RWPE2 (cell line): ENCODE measurements at places on chromosomes 11 and 22.

DNA sequence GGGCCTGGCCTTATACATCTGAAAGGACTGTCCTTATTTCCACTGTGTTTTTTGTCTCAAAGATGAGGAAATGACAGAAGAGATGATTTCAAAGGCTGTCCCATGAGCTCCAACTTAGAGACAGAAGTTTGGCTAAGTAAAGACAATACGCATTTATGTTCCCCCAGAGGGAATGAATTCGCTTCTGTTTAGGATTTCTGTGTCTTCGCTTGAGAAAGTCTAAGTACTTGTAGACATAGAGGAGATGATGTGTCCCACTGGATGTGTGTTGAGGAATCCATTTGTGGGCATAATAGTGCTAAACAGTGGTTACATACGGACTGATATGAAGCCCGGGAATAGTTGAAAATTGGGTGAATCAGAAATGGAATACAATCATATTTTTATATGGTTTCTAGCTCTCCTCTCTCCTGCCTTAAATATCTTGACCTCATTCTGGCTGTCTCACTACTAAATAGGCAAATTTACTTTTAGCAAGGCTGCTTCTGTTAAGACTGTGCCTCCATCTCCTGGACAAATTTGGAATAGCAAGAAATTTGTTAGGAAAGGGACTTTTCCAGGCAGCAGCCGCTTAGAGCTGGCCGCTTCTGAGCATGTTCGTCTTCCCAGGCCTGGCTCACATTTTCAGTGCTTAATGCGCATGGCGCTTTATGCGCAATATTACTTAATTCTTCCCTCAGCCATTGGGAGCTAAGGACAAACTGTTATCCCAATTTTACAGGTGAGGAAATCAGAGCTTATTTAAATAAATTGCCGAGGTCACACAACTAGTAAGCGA lies 1.9 kb upstream of the PEX26 start:
- DNase-seq = no peak

GRCh38 chr22:30287648-30288418 lies 1.5 kb downstream of the CASTOR1 start:
- DNase-seq = no peak

DNA sequence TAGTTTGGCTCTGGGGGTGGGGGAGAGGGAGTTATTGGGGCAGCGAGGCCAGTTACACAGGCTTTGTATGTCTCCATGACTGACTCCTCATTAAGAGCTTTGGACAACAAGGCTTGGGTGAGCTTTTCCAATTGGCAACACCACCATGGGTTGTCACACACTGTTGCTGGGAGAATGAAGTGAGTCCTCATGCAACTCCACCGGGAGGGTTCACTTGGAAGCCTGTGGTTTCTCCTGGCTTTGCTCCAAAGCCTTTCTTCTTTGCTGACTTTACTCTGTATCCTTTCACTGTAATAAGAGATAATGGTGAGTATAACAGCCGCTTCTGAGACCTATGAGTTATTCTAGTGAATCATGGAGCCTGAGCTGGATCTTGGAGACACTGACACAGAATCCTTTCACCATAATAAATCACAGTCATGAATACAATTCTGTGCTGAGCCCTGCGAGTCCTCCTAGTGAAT lies 24.9 kb downstream of the EIF3F start:
- DNase-seq = no peak

- DNase-seq = peak; percentile 29
Observed at GRCh38 chr22:27997538-27997937, 78.5 kb upstream of the PITPNB start.

DNA sequence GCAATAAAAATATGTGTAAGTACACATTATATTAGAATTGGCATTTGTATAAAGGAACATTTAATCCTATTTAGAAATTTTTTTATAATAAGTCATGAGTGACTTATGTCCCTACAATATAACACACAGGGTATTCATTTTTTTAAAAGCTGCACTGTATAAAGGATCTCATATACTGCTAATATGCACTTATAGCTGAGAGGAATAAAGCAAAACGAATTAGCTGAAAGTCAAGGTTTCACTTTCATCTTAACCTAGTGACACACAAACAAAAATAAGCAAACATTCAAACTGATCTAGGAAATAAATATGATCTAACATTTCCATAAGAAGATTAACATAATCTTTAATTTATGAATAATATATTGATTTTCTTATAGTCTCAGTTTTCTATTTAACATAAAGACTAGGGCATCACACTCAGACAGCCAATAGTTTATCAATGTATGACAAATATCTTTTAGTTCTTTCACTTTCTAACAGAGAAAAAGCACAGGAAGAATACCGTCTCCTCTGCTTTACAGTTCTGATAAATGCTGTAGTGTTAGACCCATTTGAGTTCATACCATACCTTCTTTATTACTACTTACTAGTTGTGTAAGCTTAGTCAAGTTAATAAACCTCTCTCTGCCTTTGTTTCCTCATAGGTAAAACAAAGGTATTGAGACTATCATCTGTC lies 42.9 kb downstream of the DCDC1 start:
- DNase-seq = no peak

DNA sequence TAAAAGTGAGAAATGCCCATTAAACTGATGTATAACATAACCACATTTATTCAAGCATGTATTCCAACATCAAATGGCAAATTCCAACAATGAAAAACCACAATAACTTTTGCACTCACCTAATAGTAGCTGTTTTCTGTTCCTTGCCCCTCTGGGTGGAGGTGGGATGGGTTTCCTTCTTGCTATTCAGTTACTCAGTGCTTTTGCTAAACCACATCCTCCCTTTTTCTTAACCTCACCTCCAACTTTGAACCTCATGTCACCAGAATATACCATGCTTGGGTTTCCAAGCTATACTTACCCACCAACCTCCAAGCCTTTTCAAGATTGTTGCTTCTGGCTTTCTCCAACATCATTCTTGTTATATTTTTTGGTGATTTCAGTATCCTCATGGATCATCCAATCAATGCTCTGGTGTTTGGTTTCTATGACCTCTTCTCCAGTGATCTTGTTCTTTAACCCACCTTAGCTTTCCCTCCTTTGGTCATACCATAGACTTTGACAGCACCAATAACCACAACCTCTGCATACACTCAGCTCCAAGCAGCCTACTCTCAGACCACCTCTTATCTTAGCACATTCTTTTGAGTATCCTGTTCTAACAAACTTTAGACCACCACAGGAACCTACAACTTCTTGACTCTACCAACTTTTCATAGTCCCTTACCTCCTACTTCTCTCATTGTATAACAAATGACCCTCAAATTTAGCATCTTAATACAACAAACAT lies 3.2 kb upstream of the CCDC15 start:
- no peak for DNase-seq

DNA sequence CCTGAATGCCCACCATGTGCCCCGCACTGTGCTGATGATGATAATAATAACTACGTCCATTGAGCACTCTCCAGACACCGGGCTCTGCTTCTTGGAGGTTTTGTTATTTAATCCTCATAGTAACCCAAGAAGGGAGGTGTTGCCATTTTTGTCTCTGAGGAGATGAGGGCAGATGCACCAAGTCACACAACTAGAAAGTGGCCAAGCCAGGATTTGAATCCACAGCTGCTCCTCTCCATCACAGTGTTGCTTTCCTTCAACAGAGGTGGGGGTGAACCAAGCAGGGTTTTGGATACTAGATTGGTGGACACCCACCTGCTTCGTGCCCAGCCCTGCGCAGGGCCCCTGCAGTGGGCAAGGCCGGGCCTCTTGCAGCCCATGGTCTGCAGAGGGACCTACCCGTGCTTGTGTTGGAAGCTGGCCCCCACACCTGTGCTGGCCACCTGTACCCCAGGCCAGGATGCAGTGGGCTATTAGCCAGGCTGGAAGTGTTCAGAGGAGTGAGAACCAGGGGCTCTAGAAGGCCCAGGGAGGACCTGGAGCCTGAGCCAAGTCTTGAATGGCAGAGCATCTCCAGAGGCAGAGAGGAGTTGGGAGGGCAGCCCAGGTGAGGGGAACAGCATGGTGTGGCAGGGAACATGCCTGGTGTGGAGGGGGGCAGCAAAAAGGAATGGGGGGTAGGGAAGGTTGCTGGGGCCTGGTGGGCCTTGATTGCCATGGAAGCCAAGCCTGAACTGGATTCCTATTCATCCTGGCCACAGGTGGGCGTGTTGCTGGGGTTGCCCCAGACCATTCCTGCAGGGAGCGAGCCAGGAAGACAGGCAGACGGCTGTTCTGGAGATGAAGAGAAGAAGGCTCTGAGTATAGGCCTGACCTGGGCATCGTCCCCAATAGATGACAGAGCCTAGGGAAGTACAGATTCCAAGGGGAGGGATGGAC lies 2.7 kb upstream of the DPP3 start:
- DNase-seq = no peak

DNA sequence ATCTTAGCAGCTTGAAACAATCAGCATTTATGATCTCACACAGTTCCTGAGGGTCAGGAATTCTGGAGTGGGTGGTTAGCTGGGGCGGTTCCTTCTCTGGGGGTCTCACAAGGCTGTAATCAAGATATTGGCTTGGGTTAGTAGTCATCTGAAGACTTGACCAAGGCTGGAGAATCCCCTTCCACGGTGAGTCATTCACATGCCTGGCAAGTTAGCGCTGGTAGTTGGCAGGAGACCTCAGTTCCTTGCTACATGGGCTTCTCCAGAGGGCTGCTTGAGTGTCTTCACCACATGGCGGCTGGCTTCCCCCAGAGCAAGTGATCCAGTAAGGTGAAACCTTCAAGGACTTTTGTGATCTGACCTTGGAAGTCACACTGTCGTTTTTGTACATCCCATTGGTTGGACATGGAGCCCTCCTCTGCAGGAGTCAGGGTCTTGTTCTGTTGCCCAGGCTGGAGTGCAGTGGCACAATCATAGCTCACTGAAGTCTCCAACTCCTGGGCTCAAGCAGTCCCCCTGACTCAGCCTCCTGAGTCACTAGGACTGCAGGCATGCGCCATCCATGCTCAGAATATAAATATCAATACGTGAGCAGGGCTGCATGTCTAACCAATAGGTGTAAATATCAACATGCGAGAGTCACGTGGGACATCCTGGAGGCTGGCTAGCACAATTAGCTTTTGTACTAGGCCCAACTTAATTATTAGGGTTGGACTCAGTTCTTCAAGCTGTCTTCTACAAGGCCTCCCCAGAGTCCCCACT lies 7.2 kb upstream of the NIPSNAP1 start:
- peak; percentile 83 for DNase-seq

- no peak for DNase-seq
Observed at GRCh38 chr11:35664977-35665441, 2.4 kb downstream of the TRIM44 start.

GRCh38 chr11:121109471-121109870 lies 8.4 kb downstream of the TECTA start:
- no peak for DNase-seq

DNA sequence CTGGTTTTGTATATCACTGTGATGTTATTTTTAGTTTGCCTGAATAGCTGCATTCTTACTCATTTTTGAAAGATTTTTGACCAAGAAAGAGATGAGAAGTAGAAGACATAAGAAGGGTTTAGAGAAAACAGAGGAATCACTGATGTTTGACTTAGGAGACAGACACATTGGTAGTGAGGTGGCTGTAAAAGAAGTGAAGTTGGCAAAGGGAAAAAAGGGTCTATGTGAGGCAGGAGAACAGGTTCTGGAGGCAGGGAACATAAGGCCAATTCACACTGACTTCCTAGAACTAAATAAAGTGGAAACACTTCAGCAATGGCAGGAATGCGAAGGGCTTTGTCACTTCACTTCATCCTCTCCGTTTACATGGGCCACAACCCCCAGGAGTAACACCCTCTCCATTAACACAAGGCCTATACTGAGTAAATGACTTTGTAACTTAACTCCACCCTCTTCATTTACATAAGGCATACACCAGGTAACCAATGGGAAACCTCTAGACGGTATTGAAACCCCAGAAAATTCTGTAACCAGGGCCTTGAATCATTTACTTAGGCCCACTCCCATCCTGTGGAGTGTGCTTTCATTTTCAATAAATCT lies 36.5 kb downstream of the CTSC start:
- no peak for DNase-seq

DNA sequence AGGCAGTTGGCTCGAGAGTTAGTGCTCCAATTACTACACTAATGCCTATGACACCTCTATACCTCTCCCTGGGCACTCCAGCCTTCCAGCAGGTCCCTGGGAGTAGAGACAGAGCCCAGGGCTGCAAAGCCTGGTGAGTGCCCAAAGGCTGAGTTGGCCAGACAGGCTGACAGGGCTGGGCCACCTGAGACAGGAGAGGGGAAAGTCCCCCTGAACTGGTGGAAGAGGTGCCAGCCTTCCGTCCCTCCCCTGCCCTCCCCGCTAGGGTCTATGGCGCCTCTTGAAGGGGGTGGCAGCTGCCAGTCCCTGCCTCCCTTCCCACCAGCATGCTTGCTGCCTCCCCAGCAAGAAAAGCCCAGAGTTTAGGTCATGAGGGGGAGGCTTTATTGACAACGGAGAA lies 3.0 kb downstream of the KCNJ11 start:
- no peak for DNase-seq

DNA sequence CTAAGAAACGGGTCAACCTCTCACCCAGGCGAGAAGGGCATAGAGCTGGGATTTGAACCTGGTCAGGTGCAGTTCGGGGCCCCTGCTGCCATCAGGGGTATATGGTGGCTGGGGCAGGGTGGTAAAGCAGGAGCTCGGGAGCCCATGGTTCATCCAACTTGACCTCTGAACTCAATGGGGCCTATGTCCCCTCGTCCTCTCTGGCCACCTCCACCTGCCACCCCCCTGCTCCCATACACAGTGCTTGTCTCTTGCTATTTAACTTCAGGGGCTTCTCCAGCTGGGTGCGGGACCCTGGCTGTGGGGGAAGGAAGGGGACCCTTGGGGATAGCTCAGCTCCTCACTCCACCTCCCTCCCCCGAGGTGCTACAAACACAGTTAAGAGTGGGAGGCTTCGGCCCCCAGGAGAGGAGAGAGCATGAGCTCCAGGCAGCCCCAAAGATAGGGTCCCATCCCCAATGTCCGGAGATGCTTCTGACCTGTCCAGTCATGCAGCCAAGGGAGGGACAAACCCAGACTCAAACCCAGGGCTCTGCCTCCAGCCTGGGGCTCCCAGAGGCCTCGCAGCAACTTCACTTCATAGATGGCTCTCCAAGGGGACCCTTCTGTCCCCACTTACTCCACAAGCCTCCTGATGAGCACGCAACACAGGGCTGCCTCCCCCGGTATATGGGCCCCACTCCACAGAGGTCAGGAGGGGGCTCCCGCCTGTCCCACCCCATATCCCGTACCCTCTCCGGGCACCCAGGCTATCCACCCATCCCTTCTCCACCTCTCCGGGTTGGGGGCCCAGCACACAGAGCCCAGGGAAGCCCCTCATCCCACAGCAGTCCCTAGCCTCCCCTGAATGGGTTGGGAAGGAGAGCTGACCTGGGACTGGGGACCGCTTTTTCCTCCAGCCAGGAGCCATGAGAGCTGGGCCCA lies 712 bp downstream of the IL2RB start:
- DNase-seq = no peak

DNA sequence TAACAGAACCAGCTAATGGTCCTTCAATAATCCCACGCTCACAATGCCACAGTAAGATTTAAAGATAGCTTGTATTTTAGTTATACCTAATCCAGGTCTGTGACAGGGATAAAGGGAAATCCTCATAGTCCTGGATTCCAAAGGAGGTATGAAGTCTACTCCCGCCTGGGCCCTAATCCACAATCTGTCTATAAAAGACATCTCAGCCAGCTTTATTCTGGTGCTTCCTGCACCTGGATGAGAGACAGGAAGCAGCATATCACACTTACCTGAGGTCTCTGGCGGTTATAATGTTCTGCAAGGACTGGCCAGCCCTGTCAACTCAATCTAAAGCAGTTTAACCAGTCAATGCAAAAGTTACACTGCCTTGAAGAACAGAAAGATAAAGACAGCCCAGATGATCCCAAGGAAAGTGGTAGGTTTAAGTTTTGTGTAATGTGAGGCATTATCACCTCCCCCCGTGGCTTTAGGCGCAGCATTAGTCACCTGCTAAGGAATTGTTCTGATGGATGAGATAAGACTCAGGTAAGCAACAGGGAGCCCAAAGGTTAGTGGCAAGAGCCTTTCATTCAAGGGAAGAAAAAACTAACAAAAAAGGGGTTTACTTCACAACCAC lies 57.6 kb downstream of the PLEKHA7 start:
- DNase-seq = no peak
